ENCODE measurements at places on chromosomes 1 and 21.
A peak's percentile ranks its signal among the peaks of the same experiment; 100 is the strongest.

DNA sequence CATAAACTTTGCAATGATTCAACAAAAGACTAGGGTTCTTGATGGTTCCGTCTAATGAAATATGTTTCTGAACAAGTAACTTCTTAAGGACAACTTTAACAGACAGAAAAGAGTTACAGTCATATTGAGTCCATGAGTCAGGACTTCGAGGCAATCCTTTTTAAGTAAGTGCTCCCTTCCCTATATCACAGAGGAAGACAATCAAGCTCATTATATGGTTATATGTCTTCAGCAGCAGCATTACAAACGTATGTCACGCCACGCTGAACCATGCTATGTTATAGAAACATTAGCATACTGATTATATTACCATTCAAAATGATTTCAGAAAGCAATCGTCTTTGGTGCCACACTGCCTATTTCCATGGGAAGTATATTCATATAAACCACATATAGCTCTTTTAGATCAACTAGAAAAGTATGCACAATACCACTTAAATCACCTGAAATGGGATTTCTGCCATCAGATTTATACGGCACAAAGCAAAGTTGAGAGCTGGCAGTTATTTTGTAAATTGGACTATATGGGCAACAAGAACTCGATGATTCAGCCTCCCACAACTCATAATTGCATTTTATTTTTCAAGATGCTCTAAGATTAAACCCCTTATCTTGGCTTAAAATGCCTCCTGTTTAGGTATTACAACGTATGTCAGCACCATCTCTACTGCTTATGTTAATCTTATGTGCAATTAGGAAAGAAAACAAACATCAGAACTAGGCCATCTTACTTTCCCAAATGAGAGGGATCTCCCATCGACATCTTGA lies 111.3 kb upstream of the SAMSN1 start:
- no peak for DNase-seq

DNA sequence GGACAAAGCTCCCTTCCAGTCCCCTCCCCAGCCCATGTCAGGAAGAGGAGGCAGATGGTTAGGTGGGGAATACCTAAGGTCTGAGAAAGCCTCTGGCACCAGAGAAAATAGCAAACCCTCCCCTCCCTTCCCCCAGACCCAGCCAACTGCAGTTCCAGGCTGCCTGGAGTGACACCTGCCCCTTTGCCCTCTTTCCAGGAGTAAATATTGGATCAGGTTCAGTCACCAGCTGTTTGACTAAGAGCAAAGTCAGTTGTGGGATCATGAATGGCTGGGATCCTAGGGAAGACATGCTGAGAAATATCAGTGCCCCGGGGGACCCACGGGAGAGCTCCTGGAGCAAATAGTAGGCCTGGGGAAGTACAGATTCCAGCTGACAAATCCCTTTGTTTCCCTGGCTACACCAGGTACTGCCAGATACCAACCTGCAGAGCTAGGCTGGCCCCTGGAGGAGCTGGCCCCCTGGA lies 12.2 kb upstream of the CDK18 start:
- no peak for DNase-seq

DNA sequence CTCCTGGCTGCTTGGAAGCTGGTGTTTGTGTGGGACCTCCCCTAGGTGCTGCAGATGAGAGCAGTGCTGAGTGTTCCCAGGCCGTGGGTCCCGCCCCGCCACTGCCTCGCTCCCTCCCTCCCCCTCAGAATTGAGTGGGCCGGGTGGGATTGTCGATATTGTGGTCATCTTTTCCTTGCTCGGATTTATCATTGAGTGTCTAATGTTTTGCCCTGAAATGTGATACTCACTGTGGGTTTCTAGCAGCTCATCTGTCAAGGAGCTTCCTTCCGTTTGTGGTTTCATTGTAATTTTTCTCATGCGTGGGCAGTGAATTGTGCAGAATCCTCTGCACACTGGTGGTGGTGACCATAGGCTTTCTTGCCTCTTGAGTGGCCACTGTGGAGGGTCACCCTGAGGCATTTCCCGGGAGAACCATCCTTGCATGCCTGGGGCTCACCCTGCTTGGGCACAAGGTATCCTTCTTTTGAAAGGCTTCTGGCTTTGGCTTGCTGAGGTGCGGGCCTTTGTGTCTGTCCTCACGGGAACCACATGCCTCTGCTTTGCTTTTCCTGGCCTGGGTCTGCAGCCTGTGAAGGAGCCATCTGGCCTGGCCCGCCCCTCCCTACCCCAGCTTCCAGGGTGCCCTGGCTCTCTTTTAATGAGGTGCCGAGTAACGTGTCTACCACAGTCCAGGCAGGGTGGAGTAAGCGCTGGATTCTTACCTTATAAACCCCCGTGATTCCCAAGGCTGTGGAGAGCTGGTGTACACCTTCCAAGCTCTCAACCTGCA lies 25.6 kb downstream of the SLX9 start:
- peak; percentile 21 for DNase-seq

- DNase-seq = no peak
These were observed 89.2 kb upstream of the DSCAM start for GRCh38 chr21:40936178-40936577.

DNA sequence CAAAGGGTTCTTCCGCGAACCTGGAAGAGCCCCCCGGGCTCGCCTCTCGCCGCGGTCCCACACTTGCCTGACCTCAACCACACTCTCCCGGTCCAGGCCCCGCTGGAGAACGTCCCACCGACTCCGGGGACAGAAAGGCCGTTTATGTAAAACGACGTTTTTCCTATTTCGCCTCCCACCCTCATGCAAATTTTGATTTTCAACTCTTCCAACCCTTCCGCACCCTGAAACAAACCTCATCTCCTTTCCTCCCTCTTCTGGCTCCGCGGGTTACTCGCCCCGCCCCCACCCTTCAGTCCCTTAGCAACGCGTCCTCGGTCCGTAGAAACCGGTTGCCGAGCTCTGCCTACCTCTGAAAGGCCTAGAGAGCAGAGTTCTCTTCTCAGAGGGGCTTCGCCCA lies at the start of gene C1orf141:
Gene C1orf141 (minus strand): TSS at position 276 of the 400 bp plus-strand sequence. CDS start 7,730 bp downstream, outside the sequence.
- no peak for DNase-seq

Data from stimulated activated CD4-positive, alpha-beta T cell treated with anti-CD3 and anti-CD28 coated beads, Interleukin-15, amount 100 ng/mL, for 48 hours (primary cell).